MCF 10A (cell line): ENCODE measurements at places on chromosomes 13 and 19. TPM values are rescaled to one million over a fixed set of nuclear protein-coding genes. Genes with fewer than 3 reads are reported as not detected.
A peak's percentile ranks its signal among the peaks of the same experiment; 100 is the strongest.

DNA sequence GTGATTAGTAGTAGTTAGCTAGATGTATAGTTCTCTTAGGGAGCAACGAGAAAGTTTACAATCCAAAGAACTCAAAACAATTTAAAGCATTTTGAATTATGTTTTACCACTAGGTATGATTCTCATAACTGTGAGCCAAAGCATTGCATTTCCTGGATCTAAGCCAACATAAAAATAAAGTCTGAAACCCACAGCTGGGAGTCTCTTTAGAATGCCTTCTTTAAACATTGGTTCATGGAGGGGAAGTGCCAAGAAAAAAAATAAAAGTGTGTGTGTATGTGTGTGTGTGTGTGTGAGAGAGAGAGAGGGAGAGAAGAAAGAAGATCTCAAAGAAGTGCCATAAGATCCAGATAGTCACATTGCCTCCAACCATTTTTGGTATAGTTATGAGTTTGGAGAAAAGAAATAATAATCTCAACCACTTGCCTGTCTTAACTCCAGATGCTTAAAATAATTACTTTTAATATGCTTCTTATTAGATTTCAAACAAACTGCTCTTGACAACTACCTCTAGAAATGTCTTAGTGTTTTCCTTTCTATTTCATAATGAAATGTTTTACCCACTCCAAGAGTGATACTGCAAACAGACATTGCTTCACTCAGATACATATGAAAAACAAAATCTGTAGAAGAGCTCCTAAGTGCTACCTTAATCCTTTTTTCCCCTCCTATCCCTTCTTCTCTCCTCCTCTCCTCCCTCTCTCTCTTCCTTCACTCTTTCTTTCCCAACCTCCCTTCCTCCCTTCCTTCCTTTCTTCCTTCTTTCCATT lies 554.1 kb downstream of the KCTD12 start:
- DNase-seq, result peak; percentile 39

- no peak for DNase-seq
These were observed 6.7 kb downstream of the CEACAM4 start for GRCh38 chr19:41620171-41620570.

DNA sequence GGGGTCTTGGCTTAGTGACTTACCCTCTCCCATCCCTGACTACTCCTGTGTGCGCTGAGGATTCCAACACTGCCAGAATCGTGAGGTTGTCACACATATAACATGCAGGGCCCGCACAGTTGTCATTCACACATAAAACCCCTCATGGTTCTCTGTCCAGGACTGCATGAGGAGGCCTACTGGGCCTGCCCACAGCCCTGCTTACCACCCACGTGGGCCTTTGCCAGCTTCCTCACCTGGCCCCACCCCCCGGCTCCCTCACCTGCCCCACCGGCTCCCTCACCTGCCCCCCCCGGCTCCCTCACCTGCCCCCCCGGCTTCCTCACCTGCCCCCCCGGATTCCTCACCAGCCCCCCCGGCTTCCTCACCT lies 197.2 kb downstream of the TEX29 start:
- DNase-seq, result no peak

DNA sequence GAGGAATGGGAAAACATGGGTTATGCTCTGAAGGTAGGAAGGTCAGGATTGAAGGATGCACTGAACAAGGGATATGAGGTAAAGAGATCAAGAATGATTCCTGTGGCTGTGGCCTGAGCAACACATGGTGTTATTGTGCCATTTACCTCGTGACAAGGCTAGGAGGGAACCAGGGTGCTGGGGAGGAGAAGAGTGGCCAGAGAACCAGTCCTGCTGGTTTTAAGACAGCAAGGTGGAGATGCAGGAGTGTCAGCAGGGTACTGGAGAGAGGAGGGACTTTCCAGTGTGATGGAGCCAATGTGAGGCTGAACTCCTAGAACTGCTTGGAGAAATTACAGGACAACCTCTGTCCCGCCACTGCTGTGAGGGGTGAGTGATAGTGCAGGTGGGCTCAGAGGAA lies 282.4 kb downstream of the MYO16 start:
- no peak for DNase-seq

DNA sequence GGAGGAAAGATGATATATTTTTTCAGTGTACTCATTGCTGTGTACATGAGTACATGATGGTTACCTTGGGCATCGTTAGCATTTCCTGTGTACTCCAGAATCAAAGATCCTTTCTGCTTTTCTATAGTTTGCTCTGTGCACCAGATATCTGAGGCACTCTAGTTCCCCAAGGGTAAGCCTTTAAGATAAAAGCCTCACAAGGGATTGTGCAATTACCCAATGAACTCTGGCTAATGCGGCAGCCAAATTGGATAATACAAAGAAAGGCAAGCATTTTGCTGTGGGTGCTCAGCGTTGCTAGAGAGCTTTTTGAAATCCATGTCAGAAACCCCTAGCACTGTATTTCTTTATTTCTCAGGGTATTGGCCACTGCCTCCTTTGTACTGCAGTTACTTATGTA lies 2.9 kb downstream of the CYSLTR2 start:
- DNase-seq, result no peak

DNA sequence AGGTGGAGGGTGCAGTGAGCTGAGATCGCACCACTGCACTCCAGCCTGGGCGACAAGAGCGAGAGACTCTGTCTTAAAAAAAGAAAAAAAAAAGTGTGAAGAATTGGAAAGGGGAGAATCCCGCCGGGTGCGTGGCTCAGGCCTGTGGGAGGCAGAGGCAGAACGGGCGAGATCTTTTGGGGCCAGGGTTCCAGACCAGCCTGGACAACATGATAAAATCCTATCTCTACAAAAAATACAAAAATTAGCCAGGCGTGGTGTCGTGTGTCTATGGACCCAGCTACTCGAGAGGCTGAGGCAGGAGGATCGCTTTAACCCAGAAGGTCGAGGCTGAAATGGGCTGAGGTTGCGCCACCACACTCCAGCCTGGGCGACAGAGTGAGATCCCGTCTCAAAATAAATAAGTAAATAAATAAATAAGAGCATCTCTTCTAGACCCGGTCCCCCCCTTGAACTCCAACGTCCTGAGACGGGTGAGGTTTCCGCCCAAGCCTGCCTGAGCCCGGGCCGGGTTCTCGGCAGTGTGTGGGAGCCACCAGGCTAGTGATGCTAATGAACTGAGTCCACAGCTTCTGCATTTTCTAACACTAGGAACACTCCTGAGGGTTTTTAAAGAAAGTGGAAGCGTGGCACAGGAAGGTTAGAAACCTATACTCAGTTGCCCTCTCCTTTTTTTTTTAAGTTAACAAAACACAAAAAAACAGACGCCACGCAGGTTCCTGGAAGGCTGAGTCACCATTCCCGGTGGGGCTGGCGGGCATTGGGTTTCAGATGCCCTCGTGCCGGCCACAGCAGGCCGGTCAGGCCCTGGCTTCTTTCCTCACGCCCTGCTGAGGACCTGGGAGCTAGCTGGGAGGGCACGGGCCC lies 22.0 kb downstream of the GPX4 start:
- peak; percentile 84 for DNase-seq

GRCh38 chr19:4896372-4896771 lies 6.3 kb downstream of the ARRDC5 start:
- peak; percentile 90 for DNase-seq

- no peak for DNase-seq
These were observed 56.6 kb downstream of the TUBGCP3 start for GRCh38 chr13:112531263-112531794.

Gene LIM2
- total RNA-seq, result not detected in 2 replicates

Gene NMRK2
- total RNA-seq, result not detected in 2 replicates

Gene N4BP2L1
- 1.6 and 1.9 TPM in 2 replicates for total RNA-seq

Gene EDDM13
- total RNA-seq, result not detected in 2 replicates

Gene CLEC11A
- 2.4 and 2.8 TPM in 2 replicates for total RNA-seq

Gene PODNL1
- 0.25 and 0.51 TPM in 2 replicates for total RNA-seq

Gene ZNF154
- not detected in 2 replicates for total RNA-seq
